ENCODE measurements at places on chromosomes 2 and 18.
A peak's percentile ranks its signal among the peaks of the same experiment; 100 is the strongest.

DNA sequence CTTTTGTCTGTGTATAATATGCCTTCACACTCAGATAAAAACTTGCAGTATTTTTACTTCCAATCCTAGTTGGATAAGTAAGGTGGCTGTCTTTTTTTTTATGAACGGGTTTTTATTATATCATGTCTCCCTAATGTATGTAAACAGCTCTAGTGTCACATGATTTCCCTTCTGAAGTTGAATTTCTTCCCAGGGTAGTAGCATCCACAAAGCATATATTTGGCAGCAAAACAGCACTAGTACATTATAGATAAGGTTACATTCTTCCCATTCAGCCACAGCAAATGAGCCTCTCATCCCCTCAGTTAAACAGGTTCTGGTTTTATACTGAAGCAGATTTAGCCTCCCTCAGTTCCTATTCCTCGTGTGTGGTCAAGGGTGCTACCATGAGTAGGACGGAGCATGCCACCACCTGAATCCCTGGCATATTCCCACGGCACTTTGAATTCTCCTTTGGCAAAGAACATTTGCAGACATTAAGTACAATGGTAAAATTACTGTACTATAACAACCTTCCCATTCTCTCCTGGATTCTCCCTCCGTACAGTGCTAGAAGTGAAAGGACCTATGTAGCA lies 15.4 kb upstream of the DTNA start:
- no peak for DNase-seq

DNA sequence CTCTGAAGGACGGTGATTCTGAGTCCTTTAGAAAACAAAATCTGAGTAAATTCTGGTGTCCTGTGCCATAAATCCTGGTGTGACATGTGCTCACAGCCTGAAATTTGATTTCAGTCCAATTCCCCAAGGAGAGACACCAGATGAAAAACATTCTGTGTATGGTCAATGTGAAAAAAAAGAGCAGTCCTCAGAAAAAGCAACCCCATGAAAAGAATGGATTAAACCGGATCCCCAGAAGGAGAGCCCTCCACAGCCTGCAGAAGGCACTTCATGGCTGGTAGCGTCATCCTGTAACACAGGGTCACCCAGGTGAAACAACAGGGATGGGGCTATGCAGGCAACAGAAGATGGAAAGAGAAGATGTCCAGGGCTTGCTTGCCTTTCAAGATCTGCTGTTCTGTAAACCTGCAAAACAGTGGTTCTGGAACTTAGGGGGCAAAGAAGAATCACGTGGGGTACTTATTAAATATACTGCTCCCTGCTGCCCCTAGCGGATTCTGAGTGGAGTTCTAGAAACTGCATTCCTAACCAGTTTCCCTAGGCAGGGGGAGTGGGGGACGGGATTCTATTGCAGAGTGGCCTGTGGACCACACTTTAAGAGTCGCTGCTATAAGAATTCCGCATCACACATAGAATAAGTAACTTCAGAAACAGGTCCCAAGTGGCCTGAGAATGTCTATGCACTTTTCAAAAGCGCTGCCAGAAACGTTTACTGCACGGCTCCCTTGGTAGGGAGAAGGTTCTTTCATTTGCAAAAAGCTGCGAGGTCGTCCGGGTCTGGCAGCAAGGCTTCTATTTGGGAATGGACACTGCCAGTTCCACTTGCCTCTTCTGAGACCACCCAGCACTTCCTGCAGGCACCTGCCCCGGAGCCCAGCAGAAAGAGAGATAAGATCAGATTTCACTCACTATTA lies 118.9 kb upstream of the ARL5A start:
- no peak for DNase-seq

DNA sequence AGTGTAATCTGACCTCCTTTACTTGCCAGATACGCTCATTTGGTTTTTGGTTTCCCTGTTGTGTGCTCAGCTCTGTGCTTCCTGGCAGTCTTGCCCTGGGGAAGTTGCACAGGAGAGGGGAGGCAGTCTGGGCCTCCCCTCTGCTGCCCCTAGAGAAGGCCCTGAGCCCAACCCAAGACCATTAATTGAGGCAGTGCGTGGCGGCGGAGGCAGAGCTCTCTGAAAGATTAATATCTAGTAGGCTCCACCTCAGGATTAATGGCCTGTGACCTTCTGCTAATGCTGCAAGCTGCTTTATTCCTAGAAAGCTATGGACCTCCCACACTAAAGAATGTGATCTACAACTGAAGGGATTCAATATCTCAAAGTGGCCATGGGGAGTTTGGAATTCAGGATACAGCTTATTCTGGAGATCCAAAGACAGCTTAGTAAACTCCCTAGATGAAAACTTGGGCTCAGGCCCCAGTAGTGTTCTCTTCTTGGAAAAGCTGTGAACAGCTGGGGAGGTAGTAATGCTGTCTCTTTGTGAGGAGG lies 41.4 kb upstream of the MAPRE2 start:
- DNase-seq: no peak

GRCh38 chr2:29061616-29062015 lies 12.7 kb downstream of the PCARE start:
- no peak for DNase-seq

DNA sequence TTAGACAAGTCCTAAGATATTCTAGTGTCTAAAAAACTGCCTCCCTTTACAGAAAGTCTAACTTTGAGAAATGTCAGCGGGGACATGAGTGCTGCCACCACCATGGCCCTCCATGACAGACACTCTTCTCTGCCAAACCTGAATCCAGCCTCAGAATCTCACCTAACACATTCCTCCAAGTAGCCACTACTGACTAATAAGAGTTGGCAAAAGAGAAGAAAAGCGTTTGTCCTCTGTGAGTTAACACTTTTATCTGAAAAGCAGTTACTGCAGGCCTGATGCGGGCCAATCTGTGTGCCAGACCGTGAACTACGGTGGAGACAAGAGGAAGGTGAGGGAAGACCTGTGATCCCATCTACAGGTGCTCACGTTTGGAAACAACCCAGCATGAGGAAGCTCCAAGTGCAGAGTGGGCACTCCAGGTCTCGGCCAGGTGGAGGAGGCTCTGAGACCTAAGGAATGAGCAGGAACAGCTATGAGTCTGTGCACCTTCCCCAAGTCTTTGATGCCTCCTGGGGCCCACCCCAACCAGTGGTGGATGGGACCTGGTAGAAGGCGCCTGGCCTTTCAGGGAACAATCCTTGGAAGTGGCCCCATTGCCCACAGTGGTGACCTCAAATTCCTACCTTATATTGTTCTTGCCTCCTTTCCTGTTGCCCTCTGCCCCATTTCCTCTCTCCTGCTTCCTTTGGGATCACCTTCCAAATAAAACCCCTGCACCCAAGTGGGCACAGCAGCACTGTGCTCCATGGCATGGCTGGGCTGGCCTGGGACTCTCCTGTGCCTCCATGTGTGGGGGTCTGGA lies 91.6 kb downstream of the BIN1 start:
- DNase-seq: no peak

DNA sequence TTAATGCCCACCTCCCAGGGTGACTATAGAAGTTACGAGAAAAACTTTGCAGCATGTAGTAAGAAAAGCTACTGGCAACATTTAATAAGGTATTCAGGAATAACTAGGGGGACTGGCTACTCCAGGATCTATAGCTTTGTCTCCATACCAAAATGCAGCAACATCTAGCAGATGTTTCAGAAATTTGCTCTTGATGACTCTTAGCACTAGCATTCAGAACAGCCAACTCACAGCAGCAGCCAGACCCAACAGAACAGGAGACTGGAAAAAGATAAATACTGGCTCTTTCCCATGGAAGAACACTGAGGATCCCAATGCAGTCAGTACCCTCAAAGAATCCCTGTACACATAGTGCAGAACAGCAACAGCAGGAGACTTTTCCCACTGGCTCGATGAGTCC lies 105.0 kb downstream of the PRKRA start:
- no peak for DNase-seq

- no peak for DNase-seq
Measured at GRCh38 chr2:240933048-240933965, 27.2 kb downstream of the CROCC2 start.

- DNase-seq: no peak
Measured at GRCh38 chr2:97908208-97908676, 87.5 kb downstream of the TMEM131 start.

DNA sequence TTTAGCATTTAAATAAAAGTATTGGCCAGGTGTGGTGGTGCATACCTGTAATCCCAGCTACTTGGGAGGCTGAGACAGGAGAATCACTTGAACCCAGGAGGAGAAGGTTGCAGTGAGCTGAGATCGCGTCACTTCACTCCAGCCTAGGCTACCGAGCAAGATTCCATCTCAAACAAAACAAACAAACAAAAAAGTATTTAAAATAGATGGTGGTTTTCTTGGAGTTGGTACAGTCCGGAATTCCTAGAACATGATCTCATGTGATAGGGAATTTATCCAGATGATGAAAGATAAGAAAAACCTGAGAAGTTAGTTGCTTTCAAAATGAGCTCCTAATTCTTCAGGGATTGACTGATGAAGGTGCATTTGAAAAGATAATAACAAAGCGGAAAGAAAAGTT lies 62.0 kb downstream of the BIRC6 start:
- DNase-seq: no peak

DNA sequence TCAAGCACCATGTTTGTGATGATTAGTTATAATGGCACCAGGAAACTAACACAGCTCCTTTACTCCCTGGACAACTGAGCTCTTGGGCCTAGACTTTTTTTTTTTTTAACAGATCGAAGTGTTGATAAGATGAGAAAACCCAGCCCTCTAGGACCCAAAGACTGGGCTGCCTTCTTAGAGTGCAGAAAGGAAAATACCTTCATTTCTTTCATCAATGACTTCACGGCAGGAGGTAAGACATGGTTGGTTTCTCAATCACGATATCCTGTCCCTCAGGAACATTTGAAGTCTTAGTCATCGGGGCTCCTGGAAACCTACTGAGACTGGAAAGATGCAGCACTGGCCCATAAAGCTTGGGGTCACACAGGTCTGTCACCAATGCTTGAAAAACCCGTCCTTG lies 84.7 kb downstream of the TNFRSF11A start:
- DNase-seq: no peak

DNA sequence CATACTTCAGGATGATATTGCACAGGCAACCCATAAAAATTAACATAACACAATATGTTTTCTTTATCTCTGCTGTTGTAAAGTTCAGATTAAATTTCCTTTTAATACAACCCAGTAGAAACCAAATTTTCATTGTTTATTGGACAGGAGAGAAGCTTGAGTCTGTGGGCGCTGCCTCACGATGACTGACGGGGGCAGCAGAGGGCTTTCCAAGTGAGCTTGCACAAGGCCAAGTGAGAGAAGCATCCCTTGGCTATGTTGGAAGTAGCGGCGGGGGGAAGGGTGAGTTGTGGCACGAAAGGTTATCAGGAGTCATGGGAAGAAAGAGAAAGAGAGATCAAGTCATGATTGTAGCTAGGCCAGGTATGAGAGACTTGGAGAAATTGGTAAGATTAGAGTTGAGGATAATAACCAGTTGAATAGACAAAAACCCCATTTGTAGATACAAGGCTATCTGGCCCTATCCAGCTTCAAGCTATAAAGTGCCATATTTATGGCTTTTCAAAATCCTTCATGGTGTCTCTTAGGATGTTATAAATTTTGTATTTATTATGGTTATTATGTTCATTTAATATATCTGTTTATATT lies 413.7 kb upstream of the FAM98A start:
- no peak for DNase-seq

DNA sequence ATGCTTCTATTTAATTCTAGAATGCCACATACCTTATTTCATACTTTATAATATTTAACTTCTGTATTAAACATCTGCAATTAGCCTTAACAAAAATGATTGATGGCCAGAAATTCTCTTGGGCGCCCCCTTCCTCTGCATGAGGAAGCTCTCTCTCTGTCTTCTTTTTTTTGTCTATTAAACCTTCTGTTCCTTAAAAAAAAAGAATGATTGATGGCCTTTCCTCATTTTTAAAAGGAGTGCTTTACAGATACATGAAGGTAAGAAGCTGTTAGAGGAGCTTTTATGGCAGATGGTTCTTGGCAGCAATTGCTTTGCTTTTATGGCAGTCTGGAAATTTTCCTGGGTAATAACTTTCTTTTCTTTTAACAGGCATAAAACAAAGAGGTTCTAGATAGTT lies 526.9 kb downstream of the SLC4A3 start:
- DNase-seq: no peak

- peak; percentile 35 for DNase-seq
Measured at GRCh38 chr18:44681076-44681970, 635 bp downstream of the SETBP1 start.

- no peak for DNase-seq
Measured at GRCh38 chr18:12518832-12519531, 111.3 kb downstream of the PRELID3A start.

- no peak for DNase-seq
Measured at GRCh38 chr2:112118148-112118547, 20.0 kb upstream of the FBLN7 start.

- no peak for DNase-seq
Measured at GRCh38 chr2:200442471-200442870, 67.4 kb downstream of the KCTD18 start.

DNA sequence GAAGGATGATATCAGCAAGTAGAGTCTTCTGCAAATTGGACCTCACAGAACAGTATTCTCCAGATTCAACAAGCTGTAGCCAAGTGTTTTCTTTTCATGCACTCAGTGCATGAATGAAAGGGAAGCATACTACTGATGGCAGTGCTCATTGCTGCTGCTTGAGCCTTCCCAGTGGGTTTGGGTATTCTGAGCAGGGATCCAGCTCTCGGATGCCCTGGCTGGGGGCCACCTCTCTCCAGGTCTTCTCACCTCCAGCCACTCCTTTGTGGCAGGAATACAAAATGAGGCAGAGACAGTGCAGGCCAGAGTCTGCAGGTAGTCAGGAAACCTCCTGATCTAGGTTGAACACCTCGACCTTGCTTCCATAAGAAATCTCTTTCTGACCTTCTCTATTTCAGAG lies 390.4 kb upstream of the CELF4 start:
- no peak for DNase-seq

GRCh38 chr18:55159027-55159426 lies 199.8 kb upstream of the CCDC68 start:
- no peak for DNase-seq

GRCh38 chr2:186328838-186329237 lies 157.2 kb upstream of the ZC3H15 start:
- DNase-seq: no peak

GRCh38 chr2:229032608-229033234 lies 238.4 kb downstream of the PID1 start:
- DNase-seq: no peak

- no peak for DNase-seq
Measured at GRCh38 chr2:168194784-168195522, 52.4 kb downstream of the STK39 start.

GRCh38 chr2:238855891-238856580 lies 8.2 kb downstream of the TWIST2 start:
- DNase-seq: no peak

DNA sequence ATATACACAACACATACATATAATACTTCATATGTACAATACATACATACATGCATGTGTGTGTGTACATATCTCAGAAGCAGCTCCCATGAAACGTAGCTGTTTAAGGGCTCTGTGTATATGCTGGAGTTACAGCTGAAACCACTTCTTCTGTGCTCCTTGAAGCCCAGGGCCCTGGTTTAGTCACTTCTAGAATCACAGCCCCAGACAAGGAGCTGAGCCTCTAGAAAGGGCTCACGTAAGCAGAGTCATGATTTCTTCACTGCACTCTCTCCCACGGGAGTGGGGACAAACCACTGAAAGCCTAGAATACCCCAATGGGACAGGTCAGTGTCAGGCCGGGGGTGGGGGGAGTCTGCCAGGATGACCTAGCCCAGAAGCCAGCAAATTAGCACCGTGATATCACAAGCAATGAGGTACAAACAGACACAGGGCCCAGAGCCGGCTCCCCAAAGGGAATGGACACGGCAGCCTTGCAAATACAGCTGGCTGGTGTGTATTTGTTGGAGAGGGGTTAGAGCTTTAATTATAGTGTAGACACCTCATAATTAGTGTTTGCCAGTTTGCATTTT lies 90.3 kb downstream of the C1QL2 start:
- peak; percentile 81 for DNase-seq

GRCh38 chr2:67054728-67055127 lies 342.4 kb upstream of the ETAA1 start:
- no peak for DNase-seq

All from COR-L47 (cell line).